ENCODE measurements at places on chromosomes 2 and 18.

DNA sequence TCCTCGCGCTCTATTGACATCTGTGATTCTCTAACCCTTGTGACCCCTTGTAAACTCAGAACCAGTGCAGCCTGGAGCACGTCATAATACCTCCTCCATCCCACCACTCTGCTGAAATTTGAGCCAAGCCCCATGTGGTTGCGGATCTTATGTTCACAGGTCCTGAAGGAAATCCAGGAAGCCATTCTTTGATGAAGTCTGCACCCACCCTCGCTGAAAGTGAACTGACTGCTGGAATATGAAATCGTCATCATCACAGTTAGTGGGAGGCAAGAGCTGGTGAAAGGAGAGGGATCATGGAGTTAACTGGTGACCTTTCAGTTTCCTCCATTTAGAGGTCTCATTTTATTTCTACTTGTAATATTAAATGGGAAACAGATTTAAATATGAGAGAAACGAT is 21.6 kb downstream of the ZEB2 start:
- no peak for DNase-seq

DNA sequence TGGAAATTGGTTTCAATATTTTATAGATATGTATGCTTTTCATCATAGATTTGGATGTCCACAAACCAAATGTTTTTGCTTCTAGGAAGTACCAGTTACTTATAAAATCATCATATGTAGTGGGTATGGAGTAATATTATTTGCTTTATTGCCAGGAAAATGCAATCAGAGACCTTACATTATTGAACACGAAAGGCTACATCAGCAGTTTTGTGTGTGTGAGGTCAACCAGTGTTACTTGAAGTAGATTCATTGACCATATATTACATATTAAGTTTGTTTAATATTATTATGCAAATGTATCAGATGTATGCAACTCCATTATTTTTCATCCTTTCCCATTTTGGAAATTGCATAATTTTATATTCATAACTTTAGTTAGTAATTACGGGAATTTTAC is 219.1 kb upstream of the MMADHC start:
- DNase-seq = no peak

DNA sequence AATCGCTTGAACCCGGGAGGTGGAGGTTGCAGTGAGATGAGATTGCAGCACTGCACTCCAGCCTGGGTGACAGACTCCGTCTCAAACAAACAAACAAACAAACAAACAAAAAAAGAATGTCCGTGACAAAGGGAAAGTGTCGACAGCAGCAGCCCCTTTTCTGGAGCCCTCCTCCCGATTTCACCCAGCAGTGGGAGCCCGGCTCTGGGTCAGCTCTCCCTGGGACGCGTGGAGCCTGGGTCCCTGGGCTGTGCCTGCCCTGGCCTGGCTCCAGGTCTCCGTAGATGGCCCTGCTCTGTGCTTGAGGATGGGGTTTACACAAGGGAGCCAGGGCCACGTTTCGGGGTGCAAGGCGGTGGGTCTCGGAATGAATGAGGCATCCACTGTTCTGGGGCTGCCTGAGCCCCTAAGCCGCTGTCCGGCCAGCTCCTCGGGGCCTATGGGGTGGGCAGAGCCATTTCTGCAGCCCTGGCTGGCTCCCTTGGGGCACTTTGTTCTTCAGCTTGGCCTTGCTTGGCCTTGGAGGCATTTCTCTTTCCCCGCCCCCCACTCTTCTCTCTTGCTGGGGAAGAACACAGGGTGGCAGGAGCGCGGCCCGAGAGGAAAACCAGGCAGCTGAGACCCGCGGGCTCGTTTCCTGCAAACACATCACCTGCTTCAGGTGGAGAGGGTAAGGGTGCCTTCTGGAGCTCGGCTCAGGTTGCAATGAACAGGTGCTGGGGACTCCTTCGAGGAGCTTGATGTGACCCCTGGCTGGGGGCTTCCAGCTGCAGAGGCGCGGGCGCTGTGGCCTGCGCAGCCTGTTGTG is 29.1 kb downstream of the RTP5 start:
- DNase-seq = no peak

GRCh38 chr2:49261781-49262180 is 107.5 kb upstream of the FSHR start:
- DNase-seq = no peak

Measured in stimulated activated CD8-positive, alpha-beta memory T cell treated with anti-CD3 and anti-CD28 coated beads, Interleukin-15, amount 100 ng/mL, for 24 hours (primary cell).